ENCODE measurements at places on chromosomes 5 and 9.

- no peak for DNase-seq
These were observed 632.3 kb downstream of the CCDC171 start for GRCh38 chr9:16184964-16185646.

DNA sequence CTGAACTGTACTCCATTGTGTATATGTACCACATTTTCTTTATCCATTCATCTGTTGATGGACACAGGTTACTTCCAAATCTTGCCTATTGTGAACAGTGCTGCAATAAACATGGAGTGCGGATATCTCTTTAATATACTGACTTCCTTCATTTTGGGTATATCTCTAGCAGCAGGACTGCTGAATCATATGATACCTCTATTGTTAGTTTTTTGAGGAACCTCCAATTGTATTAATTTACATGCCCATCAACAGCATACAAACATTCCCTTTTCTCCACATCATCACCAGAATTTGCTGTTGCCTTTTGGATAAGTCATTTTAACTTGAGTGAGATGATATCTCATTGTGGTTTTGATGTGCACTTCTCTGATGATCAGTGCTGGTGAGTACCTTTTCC lies 81.8 kb upstream of the FAM120A start:
- no peak for DNase-seq

DNA sequence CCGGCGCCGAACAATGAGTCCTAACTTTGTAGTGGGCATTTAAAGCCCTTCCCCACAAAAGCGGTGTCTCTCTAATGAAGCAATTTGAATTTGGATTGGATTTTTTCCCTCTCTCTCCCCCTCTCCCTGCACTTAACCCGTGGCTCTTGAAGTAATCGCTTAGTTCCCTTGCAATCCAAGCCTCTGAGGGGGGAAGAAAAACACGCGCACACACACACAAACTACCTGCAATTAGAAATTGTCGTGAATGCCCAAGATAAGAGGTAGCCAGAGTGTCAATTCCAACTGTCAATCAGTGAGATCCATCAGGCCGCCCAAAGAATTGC lies 1.2 kb downstream of the LHX6 start:
- no peak for DNase-seq

- DNase-seq: peak; percentile 14
These were observed 66.1 kb upstream of the EDIL3 start for GRCh38 chr5:84450617-84451414.

- DNase-seq: no peak
These were observed 6.4 kb upstream of the RNU6ATAC start for GRCh38 chr9:134170532-134171315.

DNA sequence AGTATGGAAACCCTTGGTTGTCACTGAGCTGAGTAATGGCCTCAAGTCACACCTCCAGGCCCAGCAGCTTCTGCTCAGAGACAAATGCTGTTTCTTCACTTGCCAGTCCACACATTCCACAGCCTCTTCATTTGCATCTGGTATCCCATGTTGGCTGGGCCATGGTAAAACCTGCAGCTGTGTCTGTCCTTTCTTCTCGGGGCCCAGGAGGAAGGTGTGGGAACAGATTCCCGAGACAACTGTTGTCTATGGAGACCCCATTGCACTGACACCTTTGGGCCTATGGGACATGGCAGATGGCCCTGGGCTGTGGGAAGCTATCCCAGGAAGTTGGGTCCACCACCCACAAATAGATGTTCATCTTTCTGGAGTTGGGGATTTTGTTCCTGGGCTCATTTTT lies 85.1 kb downstream of the MACROH2A1 start:
- no peak for DNase-seq

DNA sequence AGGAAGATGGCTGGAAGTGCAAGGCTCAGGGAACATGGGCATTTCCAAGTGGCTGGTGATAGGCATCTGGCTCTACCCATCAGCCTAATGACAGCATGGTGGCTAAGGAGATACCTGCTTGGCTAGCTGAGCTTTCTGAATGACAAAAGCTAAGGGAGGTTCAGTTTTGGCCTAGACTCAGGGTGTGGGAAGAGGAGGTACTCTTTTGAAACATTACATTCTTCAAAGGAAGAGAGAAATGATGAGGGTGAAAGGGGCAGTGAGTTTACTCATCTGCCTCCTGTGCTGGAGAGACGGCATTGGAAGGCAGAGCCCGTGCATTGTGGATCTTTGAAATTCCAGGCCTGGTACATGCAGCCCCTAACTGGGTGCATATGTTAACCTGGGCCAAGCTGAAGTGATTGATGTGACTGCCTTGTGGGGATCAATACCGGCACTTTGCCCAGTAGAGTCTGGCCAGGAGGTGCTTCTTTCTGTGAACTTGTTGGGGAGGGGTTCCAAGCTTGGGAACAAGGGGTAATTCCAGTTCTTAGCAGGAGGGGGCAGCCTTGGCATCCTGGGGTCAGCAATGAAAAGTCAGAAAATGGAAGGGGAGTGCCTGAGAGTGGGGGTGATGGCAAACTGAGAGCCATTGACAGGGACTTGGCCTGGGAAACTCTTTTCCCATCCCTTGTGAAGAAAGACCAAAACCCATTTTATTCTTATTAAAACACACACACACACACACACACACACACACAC lies 108.6 kb downstream of the ACER2 start:
- DNase-seq: no peak

DNA sequence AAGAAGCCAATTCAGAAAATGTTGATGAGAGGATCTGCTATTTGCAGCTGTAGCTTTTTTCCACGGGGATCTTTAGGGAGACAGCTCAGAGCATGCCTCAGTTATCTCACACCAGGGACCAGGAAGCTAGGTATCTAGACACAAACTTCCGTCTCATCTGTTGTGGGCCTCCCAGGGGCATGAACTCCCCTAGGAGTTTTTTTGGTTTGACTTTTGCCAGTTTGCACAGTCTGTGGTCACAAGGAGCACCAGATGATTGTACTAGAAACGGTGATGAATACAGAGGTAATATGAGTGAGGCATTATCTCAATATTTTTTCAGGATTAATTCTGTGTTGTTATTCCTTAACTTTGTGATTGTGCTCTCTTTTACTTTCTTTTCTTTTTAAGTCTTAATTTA lies 533.2 kb upstream of the SEMA6A start:
- no peak for DNase-seq

- DNase-seq: no peak
These were observed 338.2 kb upstream of the TLE4 start for GRCh38 chr9:79233542-79233941.

- DNase-seq: peak; percentile 76
These were observed 232.8 kb upstream of the PTGER4 start for GRCh38 chr5:40446910-40447309.

DNA sequence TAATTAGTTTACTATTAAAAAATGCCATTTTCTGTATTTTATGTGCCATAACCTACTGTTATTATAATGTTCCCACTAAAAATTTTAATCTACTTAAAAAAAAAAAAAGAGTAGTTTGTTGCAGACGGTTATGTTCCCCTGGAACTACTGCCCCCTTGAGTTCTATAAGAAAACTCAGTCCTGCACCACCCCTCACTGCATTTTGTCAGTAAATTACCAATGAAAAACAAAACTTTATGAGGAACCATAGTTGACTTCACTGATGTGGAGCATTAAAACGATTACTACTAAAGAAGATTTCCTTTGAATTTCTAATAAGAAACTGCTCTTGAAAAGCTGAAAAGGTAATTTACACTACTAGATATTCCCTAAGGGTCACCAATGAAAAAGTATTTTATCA lies 288.7 kb downstream of the FBXL17 start:
- DNase-seq: no peak

- DNase-seq: no peak
These were observed 322.2 kb downstream of the NDUFS4 start for GRCh38 chr5:53882676-53883031.

- DNase-seq: no peak
These were observed 151.1 kb upstream of the MPDZ start for GRCh38 chr9:13430368-13431221.

DNA sequence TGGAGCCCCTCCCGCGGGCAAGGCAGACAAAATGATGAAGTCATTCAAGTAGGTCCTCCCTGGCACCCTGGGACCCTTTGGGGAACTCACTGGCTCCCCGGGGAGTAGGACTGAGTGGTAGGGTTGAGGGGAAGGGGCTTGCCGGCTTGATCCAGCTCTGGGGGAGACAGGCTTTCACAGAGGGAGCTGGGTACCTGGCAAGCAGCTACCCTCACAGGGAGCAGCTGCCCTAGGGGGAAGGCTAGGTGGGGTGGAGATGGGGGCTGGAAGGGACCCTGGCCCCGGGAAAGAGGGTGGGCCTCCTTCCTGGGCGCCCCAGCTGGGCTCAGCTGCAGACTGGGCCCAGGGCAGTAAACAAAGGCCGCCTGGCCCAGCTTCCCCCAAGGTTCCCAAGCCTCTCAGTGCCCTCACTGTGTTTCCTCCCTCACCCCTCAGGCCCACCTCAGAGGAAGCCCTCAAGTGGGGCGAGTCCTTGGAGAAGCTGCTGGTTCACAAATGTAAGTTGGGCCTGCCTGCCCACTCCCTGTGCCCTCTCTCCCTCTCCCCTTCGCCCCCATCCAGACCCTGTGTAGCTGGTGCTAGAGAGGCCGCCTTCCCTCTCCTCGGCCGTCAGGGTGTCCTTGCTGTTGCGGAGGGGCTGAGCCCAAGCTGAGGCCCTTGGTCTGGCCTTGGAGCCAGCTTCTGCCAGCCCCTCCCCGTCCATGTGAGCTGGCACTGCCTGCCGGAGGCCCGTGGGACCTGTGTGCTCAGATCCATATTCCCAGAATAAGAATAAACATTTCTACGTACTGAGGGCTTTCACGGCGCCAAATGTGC lies 131.2 kb downstream of the RGS3 start:
- no peak for DNase-seq

DNA sequence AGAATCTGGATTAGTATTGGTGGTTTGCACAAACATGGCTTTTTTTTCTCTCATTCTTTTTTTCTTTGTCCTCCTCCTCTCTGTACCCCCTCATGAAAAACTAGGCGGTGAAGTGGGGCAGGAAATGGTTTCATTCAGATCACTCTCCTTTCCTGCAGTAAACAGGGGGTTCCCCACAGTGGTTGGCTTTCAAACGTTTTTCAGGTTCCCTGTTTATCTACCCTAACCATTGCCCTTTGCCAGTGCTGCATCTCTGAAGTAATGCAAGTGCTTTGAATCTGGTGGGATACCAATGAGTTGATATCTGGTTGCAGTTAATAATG lies 29.8 kb downstream of the NR4A3 start:
- no peak for DNase-seq

GRCh38 chr5:180099733-180100611 lies 28.4 kb upstream of the RNF130 start:
- DNase-seq: no peak

DNA sequence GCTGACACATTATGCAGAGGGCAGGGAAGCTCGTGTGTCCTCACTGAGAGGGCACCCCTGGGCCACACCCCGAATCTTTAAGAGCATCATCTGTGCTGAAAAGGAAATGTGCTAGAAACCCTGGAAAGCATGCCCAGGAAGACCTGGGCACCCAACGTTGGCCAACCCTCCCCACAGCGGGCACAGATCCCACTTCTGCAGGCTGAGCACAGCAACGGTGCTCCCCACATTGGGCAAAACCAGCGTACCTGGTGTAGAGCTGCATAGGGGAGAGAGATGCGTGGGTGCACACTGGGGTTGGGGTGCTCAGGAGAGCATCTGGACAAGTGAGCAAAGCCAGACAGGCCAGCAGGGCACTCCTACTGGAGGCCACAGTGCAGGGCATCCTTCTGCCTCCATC lies 32.6 kb downstream of the ROR2 start:
- DNase-seq: no peak

GRCh38 chr5:136023958-136024541 lies 4.7 kb upstream of the TGFBI start:
- no peak for DNase-seq

DNA sequence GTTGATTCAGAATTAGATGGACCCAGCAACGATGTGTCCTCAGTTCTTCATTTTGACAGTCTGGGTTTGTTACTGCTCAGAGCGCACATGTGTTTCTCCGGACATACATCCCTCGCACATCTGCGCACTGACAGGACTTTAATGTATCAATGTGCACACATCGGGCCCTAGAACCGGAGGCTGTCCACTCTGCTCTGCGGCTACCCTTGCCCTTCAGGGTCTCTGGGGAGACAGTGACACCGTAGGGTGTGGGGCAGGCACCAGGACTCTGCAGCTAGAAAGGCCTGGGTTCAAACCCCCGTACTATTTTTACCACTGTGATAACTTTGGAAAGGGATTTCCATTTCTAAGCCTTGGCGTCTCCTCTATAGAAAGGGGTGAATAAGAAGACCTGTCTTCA lies 23.5 kb upstream of the LPCAT1 start:
- DNase-seq: no peak

GRCh38 chr5:32975656-32976375 lies 264.7 kb downstream of the NPR3 start:
- no peak for DNase-seq

GRCh38 chr5:98231089-98231488 lies 542.4 kb upstream of the RGMB start:
- DNase-seq: no peak

GRCh38 chr9:32378496-32378895 lies 5.9 kb upstream of the ACO1 start:
- peak; percentile 28 for DNase-seq

- DNase-seq: no peak
These were observed 297.5 kb upstream of the COX7C start for GRCh38 chr5:86320266-86320665.

GRCh38 chr5:74460694-74461093 lies 179.8 kb downstream of the ENC1 start:
- no peak for DNase-seq

DNA sequence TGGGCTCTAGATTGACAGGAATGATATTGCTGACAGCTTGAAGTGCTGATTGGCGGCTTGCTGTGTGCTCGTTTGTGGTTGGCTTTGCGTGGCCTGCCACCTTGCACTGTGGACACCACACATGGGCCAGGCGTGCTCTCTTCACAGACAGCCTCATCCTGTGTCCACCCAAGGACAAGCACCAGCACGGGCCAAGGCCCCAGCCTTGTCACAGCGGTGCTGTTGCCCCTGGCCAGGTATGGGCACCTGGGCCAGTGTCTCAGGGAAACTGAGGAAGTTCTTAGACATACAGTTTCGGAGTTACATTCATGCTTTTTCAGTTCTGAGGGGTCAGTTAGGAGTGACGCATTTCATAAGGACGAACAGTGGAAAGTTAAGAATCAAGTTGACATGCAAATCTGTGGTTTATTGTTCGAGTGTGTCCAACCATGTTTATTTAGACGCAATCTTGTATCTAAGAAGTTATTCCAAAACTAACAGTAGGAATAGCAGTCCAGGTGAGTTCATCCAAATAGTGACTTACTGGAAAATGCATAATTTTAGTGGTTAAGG lies 125.9 kb downstream of the EHMT1 start:
- DNase-seq: no peak

- DNase-seq: no peak
These were observed 27.3 kb downstream of the KIF2A start for GRCh38 chr5:62333250-62333794.

- no peak for DNase-seq
These were observed 74.2 kb upstream of the SLC12A2 start for GRCh38 chr5:128009403-128009802.

GRCh38 chr5:10116594-10116993 lies 133.1 kb downstream of the ATPSCKMT start:
- DNase-seq: no peak

GRCh38 chr5:107781451-107781850 lies 110.7 kb upstream of the EFNA5 start:
- no peak for DNase-seq
